ENCODE measurements at places on chromosomes 7 and 10.

DNA sequence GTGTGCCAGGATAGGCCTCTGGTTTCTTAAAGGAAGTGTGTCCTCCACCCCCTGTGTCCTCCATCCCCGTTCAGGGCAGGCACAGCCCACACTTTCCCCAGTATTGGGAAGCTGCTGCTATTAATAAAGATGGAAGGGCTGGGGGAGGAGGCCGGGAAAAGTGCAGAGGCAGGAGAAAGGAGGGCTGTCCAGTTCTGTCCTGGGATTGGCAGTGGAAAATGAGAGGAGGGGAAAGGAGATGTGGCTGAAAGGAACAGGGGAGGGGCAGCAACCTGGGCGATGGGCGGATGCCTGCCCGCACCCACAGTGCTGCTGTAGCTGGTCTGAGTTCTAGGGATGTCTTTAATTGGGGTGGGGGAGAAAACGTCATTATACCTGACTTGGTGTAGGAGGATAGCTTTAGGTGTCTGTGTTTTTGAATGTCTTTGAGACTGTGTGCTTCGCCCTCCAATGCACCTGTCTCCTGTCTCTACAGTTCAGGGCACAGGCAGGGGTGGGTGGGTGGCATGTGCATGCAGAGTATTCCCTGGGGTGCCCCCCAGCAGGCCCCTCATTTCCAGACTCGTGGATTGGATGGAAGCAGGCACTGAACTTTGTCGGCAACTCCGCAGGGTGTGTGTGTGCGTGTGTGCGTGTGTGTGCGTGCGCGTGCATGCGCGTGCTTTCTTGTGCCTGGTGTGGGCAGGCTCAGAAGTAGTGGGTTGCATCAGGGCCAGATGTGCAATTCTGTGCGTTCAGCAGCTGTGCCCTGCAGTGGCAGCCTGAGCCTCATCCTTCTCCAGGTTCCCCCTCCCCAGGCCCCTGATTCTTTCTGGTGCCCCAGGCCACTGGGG, 2.5 kb downstream of the TRIM8 start:
- DNase-seq, result peak; percentile 52

- DNase-seq, result peak; percentile 20
Measured at GRCh38 chr10:102919246-102919959, 1.3 kb downstream of the CNNM2 start.

GRCh38 chr7:157885140-157885539, 548.3 kb downstream of the DNAJB6 start:
- no peak for DNase-seq

- no peak for DNase-seq
Measured at GRCh38 chr7:47283497-47284131, 298.3 kb downstream of the TNS3 start.

GRCh38 chr10:95394161-95394880, 103.5 kb upstream of the PDLIM1 start:
- DNase-seq, result no peak

- DNase-seq, result no peak
Measured at GRCh38 chr7:134619627-134620331, 26.9 kb upstream of the BPGM start.

DNA sequence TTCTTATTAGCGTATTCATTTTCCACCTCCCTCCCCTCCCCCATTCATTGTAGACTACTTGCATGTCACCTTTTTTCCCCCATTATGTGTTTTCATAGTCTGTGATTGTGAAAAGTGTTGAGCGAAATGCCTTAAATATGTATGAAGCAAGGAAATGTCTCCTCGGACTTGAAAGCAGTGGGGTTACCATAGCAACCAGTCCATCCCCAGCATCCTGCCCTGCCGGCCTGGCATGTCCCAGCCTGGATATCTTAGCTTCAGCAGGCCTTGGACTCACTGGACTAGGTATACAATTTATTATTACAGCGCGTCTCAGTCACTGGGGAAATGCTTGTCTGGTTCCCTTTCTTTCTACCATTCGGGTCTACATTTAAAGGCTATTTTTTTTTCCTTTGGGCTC, 283.6 kb downstream of the BICC1 start:
- DNase-seq, result no peak

- peak; percentile 70 for DNase-seq
Measured at GRCh38 chr10:132397036-132397541, at the start of gene PWWP2B. Gene PWWP2B, plus strand, starts transcription at chr10:132397200. Its CDS starts 27 bp downstream, at chr10:132397227.

All from activated CD8-positive, alpha-beta memory T cell treated with anti-CD3 and anti-CD28 coated beads, Interleukin-2, amount 50 U/mL, for 4 hours (primary cell).